Activated T-cell treated with anti-CD3 and anti-CD28 coated beads for 48 hours (primary cell): ENCODE measurements at places on chromosomes 11 and 22.

- no peak for DNase-seq
Measured at GRCh38 chr11:37107415-37107814, 509.4 kb upstream of the RAG2 start.

DNA sequence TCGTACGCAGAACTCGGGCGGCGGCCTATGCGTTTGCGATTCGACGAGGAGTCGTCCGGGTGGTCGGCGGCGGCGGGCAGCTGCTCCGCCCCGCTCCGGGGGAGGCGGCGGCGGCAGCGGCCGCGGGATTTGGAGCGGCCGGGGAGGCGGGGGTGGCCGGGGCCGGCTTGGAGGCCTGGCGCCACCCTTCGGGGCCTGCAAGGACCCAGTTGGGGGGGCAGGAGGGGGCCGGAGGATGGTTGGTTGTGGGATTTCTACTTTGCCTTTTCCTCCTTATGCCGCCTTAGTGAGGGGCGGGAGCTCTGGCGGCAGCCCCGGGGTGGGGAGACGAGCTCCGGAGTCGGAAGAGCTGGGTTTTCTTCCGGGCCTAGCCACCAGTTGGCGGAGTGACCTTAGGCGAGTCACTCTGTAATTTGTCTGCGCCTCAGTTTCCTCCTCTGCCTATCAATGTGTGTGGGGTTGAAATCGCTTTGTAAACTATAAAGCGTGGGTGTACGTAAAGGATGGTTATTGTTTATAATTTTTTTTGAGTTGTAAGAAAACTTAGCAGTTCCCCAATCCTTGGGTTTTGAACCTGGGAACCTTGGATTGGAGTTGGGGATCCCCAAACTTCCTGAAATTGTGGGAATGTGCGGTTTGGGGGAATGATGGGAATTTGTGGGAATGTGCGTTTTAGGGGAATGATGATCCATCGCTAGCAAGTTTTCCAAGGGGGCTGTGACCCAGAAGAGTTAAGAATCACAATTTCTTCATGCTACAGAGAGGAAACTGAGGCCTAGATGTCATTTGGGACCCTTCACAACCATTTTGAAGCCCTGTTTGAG, 679 bp downstream of the TUG1 start:
- no peak for DNase-seq

- no peak for DNase-seq
Measured at GRCh38 chr11:2741377-2742131, 41.8 kb upstream of the KCNQ1OT1 start.

DNA sequence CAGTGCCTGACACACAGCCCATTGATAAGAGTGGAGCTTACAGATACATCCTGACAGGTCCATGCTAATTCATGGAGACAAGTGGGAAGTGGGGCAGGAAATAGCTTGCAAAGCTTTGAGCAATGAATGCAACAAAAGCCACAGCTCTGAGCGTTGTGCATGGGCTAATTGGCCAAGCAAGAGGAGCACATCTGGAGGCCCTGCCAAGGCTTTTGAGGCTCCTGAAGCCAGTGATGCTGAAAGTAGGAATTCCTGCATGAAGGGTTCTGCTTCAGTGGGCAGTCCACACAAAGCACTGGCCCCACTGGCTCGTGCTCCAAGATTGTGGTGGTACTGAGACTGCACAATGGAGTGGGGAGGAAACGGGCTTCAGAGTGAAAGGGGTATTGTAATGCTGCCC, 103.8 kb upstream of the CSNK2A3 start:
- DNase-seq: no peak

- DNase-seq: no peak
Measured at GRCh38 chr11:25615069-25615468, 716.9 kb upstream of the ANO3 start.

- no peak for DNase-seq
Measured at GRCh38 chr11:68064926-68065325, 26.1 kb downstream of the TCIRG1 start.

DNA sequence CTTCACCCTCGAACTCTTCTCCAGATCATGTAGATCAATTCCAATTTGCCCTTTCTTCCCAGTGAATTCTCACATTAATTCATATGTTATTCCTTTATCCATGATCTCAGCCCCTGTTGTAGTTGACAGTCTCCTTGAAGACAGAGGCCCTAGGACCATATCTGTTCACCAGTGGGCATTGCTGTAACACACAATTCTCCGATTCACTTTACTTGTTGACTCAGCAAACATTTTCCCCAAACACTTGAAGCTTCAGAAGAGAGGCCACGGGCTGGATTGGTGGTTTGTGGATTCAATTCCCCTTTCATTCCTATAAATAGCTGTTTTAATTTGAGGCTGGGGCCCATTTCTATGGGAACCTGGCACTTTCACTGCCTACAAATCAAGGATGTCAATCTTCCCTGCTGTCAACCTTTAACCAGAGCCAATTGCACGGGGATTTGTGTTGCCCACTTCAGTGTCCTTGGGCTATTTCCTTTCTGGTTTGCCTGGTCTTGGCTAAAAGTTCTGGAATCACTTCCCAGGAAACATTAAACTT, 393.0 kb upstream of the KIRREL3 start:
- no peak for DNase-seq

- no peak for DNase-seq
Measured at GRCh38 chr11:44351006-44351660, 41.2 kb upstream of the ALX4 start.

DNA sequence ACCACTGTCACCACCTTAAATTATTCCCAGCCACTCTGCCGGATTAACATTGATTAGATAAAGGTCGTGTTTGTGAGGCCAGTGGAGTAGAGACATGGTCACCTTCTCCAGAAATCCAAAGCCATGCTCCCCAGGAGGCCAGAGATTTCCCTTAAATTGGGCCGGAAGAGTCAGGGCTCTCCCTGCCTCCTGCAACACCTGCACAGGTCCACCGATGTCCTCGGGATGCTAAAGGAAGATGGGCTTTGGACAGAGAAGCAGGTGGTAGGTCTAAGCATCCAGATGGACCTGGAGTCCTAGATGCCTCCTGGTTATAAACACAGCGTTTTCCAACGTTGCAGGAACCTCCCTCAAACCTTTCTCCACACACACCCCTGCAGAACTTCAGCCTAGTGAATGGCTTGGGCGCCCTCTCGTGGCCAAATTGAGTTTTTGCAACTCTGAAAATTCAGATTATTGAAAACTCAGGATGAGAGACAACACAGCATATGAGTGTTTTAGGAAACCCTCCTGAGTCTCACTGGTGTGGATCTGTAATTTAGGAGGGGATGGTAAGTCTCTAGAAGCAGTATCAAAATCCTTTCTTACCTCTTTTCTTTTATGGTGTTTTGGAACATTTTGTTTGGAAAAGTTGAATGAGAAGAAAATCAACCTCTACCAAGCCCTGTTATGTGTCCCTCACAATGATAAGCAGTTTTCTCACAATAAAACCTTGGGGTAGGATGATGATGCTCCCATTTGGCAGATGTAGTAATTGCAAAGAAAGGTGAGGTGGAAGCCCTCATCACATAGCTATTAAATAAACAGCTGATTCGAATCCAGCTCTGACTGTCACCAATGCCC, 109.6 kb downstream of the RRAS2 start:
- peak; percentile 45 for DNase-seq

DNA sequence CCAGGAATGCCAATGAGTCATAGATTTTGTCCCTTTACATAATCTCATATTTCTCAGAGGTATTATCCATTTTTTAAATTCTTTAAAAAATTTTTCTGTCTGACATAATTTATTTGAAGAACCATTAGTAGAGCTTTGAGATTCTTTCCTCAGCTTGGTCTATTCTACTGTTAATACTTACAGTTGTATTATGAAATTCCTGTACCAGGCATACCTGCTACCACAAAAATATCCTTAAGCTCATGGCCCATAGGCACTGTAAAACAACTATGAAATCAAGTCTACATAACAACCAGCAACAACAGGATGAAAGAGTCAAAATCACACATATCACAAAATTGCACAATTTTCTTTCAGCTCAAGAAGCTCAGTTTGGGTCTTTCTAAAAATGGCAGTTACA, 541.3 kb downstream of the LUZP2 start:
- DNase-seq: no peak

DNA sequence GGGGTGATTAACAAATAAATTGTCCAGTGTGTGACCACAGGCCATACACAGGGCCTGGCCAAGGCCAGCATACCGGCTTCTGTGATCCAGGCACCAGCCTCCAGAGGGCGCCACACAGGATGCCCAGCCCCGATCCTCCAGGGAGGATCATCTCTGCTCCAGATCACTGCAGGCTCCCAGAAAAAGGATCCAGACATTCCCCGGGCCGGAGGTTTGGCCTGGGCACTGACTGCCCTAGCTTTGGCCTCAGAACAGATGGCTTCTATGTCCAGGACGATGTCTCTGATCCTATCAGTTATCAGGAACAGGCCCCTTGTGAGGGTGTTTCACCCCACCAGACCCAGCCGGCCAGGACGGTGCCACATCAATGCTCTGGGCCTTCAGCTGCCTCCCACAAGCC, 74.5 kb upstream of the LMO1 start:
- DNase-seq: peak; percentile 17

DNA sequence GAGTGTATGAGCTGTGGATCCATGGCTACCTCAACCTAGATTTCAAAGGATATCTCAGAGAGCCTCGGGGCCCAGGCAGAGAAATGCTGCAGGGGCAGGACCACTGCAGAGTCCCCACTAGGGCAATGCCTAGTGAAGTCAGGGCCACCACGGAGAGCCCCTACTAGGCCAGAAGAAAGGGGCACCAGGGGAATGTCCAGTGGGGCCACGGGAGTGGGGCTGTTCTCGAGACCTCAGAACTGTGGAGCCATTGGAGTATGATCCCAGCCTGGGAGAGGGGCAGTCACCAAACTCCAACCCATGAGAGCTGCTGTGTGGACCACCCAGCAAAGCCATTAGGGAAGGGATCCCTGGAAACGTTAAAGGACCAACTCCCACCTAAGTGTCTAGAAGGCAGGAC, 24.5 kb downstream of the RTL6 start:
- no peak for DNase-seq

DNA sequence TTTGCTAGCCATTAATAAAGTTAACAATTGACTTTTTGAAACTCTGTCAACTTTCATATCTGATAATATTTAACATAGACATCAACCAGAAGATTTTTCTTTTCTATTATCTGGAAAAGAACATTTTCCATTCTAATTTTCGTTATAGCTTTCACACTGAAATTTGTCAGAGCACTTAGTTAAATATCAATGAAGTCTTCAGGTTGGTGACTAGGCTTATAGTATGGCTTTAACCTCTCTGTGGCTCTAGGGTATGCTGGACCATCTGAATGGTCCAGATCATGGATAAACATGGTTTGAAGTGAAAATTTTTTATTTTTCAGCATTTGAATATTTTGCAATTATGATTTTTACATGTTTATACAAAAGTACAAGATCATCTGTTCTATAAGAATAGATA, 548.1 kb downstream of the CNTN5 start:
- DNase-seq: no peak

- DNase-seq: no peak
Measured at GRCh38 chr22:39092111-39092862, 4.8 kb upstream of the APOBEC3H start.

DNA sequence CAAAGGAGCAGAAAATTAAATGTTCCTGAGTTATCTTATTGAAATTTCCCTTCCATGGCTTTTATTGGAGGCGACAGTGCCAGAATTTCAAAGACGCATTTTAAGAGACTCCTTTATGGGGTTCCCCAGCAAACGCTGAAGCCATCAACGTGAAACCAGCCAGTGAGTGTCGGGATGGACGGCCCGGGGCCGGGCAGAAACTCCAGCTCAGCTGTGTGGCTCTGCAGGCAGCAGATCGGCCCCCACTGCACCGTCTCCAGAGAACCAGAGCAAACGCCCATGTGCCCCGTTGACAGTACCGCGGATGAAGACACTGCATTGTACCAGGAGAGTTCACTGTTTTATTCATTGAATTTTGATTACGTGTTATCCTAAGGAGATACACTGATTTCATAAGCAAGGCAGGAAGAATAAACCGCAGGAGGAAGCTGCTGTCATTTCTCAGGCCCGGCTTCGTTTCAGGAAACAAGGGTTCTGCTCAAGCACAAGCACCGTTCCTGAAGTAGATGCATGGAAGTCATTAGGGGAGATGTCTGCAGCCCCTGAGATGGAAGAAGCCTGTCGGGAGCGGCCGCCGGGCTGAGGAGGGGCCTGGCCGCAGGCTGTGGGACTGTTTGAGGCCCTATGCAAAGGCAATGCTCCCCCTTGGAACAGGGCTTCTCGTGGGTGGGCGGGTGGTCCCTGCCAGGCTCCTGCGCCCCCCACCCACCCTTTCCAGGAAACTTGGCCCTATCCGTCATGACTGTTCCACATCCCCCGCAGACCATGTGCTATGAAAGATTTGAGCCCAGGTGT, 639.7 kb downstream of the TBC1D22A start:
- no peak for DNase-seq

GRCh38 chr11:16853859-16854258, 115.4 kb downstream of the C11orf58 start:
- no peak for DNase-seq

DNA sequence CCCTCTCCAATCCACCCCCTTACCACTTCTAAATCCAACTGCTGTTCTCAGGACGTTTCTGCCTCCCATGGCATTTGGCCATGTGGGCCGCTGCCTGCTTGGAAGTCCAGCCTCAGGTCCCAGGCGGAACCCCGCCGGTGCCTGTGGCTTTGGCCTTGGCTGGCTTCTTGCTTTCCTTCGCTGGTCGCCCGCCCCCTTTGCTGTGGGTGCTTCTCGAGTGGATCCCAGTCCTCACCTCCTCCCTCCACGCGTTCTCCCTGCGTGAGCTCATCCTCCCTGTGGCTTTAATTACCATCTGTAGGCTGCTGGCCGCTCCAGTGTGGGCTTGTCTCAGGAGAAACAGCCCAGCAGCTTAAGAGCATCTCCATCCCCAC, 111.7 kb downstream of the NECTIN1 start:
- no peak for DNase-seq

GRCh38 chr11:103929170-103929903, 107.1 kb upstream of the DDI1 start:
- DNase-seq: no peak

DNA sequence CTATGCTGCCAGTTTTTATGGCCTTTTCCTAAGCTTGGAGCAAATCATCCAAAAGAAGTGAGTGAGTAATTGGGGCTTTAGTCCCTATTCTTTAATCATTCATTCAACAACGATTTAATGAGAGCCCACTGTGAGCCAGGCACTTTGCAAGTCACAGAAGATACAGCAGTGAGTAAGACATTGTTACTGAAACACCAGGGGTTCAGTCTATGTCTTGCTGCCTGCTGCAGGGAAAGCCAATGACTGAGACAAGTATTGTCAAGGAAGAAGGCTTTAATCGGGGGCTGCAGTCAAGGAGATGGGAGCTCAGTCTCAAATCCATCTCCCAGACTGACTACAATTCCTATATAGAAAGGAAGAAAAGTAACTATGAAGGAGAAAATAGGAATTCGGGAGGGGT, 228.3 kb downstream of the FAM181B start:
- no peak for DNase-seq
